ENCODE measurements at places on chromosomes 12 and 14.

GRCh38 chr12:70309348-70309747 lies 56.7 kb upstream of the KCNMB4 start:
- no peak for DNase-seq

- DNase-seq, result no peak
These were observed 90.0 kb downstream of the RNF34 start for GRCh38 chr12:121489874-121490273.

DNA sequence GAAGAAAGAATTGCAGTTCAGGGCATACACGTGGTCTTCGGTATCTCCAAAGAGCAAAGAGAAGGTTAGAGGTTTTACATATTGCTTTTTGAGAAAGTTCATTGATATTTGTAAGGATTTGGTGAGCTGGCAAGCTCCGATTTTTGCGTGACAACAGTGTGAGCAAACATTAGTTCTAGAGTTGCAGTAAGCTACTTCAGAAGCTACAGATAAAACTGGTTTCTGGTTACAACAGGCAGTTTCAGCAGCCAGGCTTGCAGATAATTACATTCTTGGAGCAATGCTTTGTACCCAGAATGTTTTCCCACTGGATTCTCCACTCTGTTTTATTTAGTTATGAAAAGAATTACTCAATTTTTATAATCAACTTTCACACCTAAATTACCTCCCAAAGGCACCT lies 28.2 kb downstream of the KLRK1 start:
- peak; percentile 31 for DNase-seq

DNA sequence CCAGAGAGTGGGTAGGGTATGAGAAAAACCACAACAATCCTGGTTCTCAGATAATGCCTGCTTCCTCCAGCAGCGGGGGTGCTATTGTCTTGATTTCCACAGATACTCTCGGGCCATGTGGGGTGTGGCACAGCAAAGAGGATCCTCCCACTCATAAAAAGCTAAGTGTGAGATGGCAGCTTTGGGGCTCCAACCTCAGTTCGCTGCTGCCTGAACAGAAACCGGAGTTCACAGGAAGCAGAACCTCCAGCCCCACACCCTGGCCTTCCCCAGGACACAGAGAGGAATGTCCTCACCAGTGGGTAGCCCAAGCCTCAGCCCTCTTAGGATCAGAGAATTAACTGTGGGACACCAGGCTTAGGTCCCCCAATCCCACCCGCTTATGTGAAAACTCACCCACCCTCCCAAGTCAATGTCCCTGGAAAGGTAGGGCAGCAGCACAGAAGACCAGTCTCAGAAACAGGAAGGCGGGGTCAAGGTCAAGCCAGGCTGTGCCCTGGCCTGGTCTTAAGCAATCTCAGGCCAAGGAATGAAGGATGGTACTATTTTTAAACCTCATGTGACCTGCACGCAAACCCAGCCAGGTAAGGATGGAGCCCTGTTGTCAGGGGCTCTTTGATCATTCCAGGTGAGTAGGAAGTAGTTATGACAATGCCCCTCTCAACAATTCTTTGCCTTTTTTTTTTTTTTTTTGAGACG lies 9.0 kb downstream of the KCTD10 start:
- DNase-seq, result no peak

DNA sequence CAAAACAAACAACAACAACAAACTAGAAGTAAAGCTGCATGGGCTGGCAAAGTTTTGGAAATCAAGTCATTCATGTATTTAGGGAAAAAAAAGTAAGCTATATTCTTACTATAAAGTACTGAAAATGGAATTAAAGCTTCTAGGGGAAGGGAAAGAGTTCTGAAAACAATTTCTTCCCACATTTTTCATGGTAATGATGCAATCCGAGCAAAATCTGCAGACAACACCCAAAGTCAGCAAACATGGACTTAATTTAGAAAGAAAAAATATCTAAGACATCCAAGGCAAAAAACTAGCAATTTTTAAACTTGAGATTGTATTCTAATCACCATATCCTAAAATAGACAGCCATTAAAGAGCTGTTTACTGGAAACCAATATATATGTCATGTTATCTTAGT lies 86.3 kb downstream of the LRP6 start:
- DNase-seq, result no peak

- peak; percentile 46 for DNase-seq
These were observed 54.4 kb downstream of the SPPL3 start for GRCh38 chr12:120849765-120850164.

DNA sequence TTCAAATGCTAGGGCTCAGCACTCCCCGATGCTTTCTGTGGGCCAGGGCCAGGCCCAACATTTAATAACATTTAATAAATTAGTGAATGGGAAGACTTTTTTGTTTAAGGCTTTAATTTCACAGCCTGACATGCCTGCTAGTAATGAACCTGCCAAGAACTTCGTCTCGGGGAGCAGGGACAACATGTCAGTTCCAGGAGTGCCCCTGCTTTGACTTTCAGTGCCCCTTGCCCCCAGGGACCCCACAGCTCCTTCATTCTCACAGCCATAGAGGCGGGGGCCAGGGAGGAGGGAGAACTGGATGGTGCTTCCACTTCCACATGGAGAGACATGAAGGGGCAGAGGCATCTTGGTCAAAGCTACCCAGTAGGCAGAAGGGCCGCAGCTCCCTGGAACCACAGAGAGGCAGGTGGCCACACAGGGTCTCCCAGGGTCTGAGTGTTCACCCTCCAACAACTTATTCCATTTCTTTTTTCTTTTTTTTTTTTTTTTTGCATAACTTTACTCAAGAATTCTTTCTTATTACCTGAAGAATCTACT lies 66.0 kb upstream of the DDX11 start:
- DNase-seq, result no peak
